SHP77 (cell line): ENCODE measurements at places on chromosomes 11 and 22.

DNA sequence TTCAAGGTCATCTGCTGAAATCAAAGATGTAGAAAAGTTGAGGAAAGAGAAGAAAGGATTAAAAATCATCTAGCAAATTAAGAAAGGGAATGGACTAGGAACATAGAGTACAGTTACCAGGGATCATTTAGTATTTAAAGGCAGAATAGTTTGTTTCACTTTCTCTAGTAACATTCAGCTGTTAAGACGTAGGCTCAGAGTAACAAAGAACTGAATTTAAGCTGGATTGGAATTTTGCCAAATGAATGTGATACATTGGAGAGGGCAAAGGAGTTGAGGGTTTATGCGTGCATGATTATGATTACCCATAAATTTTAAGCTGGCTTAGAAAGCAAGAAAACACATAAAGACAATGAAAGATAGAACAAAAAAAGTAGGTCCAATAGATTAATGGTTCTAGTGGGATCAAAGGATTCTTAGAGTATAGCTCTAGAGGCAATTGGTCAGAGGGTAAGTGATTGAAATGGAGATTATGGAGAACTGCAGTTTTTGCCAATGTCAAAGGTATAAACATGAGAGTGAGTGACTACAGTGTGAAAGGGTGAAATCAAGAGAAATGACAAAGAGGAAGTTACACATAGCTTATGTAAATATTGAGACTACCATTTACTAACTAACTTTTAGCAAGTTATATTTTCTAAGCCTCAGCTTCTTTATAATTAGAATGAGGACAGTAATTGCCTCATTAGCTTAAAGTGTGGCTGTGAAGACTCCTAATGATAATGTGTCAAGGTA lies 190.0 kb downstream of the GRIA4 start:
- no peak for DNase-seq

GRCh38 chr11:96306933-96307775 lies 35.8 kb downstream of the MAML2 start:
- peak; percentile 64 for DNase-seq

GRCh38 chr22:37310075-37310606 lies 27.8 kb downstream of the CYTH4 start:
- DNase-seq, result no peak

- DNase-seq, result no peak
Measured at GRCh38 chr11:59097113-59097708, 9.8 kb upstream of the FAM111B start.

DNA sequence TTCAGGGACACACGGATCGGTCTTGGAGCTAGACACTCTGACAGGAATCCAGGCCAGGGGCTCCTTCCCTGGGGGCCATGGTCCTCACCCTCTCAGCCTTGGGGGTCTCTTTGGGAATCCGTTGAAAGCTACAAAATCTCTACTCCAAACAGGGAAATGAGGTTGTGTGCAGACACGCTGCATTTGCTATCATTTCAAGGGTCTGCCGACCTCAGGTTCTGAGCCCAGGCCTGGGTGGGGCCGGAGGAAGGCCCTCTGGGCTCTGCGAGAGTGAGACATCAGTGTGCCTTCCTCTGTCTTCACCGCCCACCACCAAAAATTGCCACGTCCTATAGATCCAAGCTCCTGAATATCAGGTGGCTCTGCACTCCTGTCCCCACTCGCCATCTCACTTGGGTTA lies 74.4 kb upstream of the FGF3 start:
- DNase-seq, result no peak

- DNase-seq, result no peak
Measured at GRCh38 chr22:39238966-39239505, 5.7 kb downstream of the PDGFB start.

- no peak for DNase-seq
Measured at GRCh38 chr22:17348464-17349103, 20.7 kb upstream of the CECR2 start.

DNA sequence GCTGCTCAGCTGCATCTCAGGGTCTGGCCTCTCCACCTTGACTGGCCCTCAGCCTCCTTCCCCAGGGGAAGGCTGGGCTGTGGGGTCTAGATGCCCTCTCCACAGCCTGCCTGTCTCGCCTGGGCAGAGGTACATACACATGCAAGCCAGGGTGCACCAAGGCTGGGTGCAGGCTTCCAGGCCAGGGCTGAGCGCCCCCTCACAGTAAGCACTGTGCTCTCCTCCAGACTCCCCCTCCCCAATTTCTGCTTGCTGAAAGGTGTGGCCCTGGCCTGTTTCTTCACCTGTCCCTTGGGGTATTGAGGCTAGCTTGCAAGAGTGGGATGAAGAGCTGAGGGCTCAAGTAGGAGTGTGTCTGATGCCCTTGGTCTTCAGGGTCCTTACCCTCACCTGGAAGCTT lies 22.5 kb downstream of the RELT start:
- no peak for DNase-seq

GRCh38 chr11:108826136-108826535 lies 161.3 kb downstream of the DDX10 start:
- no peak for DNase-seq

DNA sequence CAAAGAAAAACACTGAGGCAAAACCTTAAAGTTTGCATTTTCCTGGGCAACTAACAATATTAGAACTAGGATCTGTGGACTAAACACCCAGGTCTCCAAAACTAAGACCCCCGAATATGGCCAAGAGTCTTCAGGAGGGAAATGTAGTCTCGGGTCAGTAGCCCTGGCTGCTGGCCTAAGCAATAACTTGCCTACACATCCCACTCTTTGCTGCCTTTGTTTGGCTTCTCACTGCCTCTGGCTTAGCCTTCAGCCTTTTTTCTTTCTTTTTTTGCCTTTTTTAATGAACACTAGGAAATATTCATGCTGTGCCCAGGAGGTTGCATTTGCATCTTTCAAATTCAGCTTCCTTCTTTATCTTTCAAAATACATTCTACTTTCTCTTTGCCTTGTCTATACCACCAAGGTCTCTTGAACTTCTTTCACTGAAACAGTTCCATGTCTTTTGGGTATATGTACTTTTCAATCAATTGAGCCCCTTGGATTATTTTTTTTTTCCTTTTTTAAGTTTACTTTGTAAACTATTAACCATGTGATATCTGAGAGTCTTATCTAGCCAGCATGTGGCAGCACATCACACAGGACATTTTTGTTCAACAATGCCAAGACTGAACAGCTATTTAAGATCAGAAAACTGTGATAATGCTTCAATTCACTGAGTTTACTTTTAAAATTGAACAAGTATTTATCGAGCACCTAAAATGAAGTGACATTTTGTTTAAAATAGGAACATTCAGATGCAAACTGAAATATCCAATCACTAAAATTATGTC lies 165.0 kb upstream of the TRPC6 start:
- no peak for DNase-seq

DNA sequence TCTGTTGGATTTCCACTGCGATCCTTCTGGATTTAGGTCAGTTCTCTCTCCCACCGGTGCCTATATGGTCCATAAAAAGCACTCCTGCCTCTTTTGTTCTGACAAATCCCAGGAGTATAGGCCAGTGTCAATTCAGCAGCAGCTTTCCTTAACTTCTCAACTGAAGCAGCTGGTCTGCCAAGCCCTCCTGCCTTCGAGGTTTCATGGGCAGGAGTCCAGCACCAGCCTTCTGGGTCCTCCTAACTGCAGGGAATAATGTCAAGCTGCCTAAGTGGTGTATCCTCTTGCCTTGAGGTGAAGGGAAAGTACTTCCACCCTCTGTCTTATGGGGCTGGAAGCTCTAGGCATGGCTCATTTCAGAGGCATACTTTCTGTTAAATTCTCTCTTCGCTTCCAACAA lies 149.4 kb upstream of the NCAM1 start:
- no peak for DNase-seq

DNA sequence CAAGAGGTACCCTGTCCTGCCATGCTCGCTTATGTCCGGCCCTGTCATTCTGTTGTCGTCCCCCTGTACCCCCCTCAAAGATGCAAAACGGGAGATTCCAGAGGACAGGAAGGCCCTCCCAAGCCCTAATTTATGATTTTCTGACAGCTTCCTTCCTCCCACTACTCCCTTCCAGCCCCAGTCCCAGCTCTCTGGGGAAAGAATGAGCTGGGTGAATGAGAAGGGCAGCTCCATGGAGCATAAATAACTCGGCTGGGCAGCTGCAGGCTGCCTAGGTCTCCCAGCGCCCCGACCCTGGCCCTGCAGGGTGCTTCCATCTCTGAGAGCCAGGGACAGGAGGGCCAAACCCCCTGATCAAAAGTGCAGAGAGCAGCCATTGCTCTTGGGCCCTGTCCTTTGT lies 3.9 kb upstream of the EMID1 start:
- DNase-seq, result no peak

DNA sequence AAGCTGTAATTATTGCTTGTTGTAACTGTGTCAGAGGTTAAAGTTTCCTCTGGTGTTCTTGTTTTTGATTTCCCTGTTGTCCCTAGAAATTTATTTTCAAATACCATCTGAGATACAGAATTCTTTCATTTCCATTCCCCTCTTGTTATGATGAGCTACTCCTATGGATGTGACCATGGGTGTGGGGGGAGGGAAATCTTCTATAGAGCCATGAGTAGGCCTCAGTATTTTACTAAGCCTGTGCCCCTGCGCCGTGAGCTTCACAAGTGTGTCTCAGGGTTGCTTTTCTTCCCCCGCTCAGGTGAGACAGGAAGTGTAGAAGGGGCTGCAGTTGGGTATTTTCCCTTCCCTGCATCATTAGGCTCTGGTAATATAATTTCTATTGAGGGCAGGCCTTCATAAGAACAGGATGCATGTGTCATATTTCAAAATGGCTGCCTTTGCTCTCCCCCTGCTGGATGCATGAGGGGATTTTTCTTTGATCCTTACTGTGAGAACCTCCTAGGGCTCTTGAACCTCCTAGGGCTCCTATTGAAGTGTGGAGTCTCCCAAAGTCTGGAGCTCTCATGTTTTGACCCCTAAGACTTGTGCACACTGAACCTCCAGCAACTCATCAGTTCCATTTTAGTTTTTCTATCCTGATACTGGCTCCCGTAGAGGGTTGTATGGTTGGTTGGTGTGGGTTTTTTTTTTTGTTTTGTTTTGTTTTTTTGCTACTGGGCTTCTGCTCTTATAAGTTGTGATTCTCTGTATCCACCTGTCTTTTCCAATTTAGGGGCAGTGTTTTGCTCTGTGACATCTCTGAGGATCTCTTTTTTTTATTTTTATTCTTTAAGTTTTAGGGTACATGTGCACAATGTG lies 658.2 kb downstream of the NTM start:
- peak; percentile 15 for DNase-seq

- DNase-seq, result no peak
Measured at GRCh38 chr22:48700566-48701295, 1126.9 kb downstream of the BRD1 start.

DNA sequence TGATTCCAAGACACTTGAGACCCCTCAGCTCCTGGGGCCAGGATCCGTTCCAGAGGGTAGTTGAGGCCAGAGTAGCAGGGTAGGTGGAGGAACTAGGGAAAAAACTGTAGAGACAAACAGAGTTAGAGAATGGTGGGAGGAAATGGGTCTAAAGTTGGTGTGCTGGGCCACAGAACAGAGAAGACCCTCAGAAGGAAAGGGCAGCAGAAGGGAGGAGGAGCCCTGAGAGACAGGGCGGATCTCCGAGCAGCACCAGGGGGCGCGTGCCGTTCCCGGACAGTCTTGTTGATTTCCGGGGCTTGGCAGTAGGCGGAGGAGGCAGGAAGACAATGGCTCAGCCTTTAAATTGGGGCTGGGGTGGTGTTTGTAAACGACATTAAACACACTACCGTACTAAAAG lies 2.4 kb upstream of the CECR2 start:
- peak; percentile 60 for DNase-seq

DNA sequence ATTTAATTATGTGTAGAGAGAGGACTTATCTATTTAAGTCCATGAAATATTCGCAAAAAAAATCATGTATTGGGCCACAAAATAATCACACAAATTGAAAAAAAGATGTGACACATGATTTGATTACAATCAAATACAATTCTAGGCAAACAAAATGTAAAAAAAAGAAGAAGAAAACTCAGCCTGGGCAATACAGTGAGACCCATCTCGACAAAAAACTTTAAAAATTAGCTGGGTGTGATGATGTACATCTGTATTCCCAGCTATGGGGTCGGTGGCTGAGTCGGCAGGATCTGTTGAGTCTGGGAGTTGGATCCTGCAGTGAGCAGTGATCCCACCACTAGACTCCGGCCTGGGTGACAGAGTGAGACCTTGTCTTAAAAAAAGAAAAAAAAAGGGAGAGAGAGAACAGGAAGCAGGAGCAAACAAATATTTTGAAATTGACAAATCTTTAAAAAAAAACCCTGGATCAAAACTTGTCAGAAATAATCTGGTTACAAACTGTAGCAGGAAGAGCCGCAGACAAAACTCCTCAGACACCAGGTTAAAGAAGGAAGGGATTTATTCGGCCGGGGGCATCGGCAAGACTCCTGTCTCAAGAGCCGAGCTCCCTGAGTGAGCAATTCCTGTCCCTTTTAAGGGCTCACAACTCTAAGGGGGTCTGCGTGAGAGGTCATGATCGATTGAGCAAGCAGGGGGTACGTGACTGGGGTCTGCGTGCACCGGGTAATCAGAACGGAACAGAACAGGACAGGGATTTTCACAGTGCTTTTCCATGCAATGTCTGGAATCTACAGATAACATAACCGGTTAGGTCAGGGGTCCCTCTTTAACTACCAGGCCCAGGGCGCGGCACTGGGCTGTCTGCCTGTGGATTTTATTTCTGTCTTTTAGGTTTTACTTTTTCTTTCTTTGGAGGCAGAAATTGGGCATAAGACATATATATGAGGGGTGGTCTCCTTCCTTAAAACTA lies 3.3 kb upstream of the TYMP start:
- DNase-seq, result no peak

- no peak for DNase-seq
Measured at GRCh38 chr11:128301756-128302155, 285.6 kb downstream of the ETS1 start.

DNA sequence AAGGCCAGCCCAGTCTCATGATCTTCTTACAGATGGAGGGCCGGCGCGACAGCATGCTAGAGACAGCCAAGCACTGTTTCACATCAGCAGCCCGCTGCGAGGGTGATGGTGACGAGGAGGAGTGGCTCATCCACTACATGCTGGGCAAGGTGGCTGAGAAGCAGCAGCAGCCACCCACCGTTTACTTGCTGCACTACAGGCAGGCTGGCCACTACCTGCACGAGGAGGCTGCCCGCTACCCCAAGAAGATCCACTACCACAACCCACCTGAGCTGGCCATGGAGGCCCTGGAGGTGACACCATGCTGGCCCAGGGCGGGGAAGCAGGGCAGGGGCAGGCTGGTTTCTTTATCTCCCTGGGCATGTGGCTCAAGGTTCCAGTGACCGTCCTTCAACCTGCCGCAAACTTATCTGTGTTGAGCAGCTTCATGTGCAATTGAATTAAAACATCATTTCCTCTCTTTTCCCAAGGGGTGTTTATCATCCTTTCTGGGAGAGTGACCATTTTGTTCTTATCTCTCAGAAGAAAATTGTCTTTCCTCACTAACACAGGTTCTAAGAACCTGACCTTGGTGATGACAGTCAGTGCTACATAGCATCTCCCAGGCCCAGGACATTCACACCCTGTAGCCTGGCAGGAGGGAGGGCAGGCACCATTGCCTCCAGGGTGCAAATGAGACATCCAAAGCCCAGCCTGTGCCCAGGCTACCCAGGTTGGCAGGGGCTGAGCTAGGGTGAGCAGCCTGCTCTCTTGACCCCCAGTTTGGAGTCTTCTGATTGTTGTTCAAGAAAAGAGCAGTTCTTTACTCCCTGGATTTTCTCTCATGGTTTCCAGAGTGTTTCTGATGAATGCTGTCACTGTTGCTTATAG lies 80.7 kb downstream of the CABIN1 start:
- no peak for DNase-seq

- no peak for DNase-seq
Measured at GRCh38 chr22:28030473-28030872, 111.4 kb upstream of the PITPNB start.
